ENCODE measurements at places on chromosomes 7 and 10.

DNA sequence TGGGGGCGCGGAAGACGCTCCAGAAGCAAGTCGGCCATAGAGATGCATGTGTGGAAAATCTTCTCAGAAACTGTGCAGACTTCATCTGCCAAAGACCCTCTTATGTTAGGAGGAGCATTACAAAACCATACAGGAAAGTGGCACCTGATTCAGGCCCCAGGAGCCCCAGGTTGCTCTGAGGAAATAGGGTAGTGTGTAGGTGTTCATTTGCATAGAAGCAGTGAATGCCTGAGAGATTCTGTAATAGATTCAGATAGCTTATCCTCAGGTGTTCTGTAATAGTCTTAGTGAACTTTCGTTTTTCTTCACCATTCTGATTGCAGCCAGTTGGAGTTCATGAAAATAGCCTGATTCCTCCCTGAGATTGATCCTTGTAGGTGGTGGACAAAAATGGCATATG is 106.4 kb upstream of the GJD4 start:
- DNase-seq = no peak

DNA sequence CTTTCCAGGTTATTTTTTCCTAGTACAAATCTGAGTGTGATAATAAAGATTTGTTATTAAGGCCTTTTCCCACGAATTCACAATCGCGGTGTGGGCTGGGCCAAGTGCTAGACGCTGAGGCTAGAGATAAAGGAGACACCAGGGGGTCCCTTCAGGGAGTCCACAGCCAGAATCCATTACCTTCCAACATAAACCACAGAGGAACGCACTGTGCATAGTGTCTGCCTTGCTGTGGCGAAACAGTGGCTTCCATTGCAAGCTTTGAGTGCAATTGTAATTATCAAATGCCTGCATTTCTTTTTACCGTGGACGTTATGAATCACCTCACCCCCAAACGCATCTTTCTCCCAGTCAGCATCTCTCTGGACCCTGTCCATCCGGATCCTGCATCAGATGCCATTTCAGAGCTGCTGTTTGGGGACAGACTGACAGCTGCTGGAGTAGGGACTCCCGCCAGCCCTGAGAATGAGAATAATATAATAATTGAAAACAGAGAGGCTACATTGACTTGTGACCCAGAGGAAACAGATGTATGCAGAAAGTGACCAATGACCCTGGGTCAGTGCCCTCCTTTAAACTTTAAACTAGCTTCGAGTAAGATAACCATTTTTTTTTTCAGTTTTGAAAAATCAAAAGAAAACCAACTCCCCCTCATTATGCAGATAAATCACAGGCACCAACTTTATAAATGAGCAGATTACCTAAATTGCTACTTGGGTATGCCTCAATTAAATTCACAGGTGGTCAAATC is 456.2 kb upstream of the NRP1 start:
- DNase-seq = no peak

GRCh38 chr7:151047976-151048815 is at the start of gene ASIC3:
ASIC3 (plus strand) TSS chr7:151048531; CDS start chr7:151048886, 355 bp downstream.
- no peak for DNase-seq

- DNase-seq = no peak
Observed at GRCh38 chr7:153604-154003, 38.8 kb upstream of the FAM20C start.

- no peak for DNase-seq
Observed at GRCh38 chr10:45370202-45370955, 3.6 kb upstream of the ALOX5 start.

Data from smooth muscle cell of the brain vasculature (primary cell).